ENCODE measurements at places on chromosomes 12 and 14. TPM values are rescaled to one million over a fixed set of nuclear protein-coding genes. Genes with fewer than 3 reads are reported as not detected.

The CDCA4 gene
- 10.9 TPM for polyA plus RNA-seq

The PMEL gene
- 2.2 TPM for polyA plus RNA-seq

The KRT77 gene
- polyA plus RNA-seq: 0.86 TPM

- H3K27me3 ChIP-seq: no peaks in the 10 kb centered on the region
- no peaks in the 10 kb centered on the region for H3K36me3 ChIP-seq
- no peak overlapping the region for H3K4me3 ChIP-seq
- H3K27ac ChIP-seq: no peak overlapping the region
- DNase-seq: no peak
Measured at GRCh38 chr14:61420326-61420725, 98.9 kb downstream of the PRKCH start.

DNA sequence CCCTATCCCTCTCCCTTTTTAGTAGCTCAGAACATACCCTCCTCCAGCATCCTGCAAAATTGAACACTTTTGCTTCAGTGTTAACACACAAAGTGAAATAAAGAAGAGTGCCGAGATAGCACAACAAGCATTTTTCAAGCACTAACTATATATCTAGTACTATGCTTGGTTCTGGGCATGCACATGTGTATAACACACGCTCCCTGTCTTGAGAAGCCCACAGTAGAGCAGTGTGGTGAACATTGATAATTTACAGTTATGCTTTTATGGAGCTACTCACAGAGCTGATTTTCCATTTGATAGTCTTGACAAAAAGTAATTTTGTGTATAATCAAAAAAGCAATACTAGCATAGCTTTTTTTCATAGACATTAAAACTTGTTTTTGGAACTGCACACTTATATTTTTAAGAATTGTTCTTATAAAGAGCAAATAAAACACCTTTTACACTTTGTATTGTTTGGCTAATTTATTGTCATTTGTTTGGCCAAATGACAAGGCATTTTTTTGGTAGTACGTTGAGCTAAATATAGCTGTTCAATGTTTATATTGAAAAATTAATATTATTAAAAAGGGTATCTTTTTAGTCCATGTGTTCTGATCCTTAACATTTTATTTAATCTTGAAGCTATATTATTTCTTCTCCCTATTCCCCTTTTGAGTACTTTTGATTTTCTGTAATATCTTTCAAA, 39.7 kb downstream of the LEMD3 start:
- no peaks in the 10 kb centered on the region for H3K4me1 ChIP-seq
- DNase-seq: no peak
- no peak overlapping the region for H3K27ac ChIP-seq
- H3K27me3 ChIP-seq: no peaks in the 10 kb centered on the region
- H3K36me3 ChIP-seq: peaks cover 5% of the 10 kb centered on the region

DNA sequence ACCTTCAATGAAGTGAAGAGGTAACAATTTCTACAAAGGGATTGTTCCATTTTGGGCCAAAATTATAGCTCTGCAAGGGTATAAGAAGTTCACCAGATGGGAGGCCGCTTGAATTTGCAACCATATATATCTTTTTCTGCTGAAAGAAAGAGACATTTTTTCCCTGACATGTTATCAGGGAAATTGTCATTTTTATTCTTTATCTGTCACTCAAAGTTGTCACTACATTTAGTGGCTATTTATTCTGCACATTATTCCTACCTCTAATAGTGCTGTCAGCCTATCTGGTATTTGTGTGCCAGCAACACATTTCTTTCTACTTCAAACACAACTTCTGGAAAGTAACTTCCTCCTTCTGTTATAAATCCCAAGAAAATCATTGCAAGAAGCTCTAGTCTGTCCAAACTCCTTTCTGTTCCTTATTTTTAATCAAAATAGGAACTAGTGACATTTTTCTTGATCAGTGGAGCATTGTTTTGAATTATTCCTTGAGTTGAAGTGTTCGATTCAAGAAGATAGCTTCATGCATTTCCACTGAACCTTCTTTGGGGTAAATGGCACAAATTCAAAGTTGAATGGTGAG, 137.9 kb upstream of the ATP2B1 start:
- H3K36me3 ChIP-seq: no peaks in the 10 kb centered on the region
- no peak for DNase-seq
- H3K27me3 ChIP-seq: no peaks in the 10 kb centered on the region
- H3K27ac ChIP-seq: no peak overlapping the region
- no peak overlapping the region for H3K4me3 ChIP-seq

DNA sequence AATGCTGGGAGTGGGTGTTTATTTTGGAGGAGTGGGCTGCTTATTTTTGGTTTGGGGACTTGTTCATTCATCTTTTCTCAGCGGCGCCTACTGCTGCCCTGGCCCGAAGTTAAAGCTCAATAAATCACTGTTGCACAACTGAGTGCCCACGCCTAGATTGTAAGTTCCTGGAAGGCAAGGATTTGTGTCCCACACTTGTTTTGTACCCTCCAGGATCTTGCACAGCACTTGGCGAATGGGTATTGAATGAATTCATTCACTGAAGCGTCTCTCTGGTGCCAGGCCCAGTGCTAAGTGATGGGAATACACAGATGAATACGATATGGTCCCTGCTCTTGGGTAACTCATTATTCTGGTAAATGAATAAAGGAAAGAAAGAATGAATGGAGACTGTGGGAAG, 153.3 kb upstream of the PARP11 start:
- H3K36me3 ChIP-seq: no peaks in the 10 kb centered on the region
- H3K27ac ChIP-seq: no peak overlapping the region
- H3K4me3 ChIP-seq: no peak overlapping the region

DNA sequence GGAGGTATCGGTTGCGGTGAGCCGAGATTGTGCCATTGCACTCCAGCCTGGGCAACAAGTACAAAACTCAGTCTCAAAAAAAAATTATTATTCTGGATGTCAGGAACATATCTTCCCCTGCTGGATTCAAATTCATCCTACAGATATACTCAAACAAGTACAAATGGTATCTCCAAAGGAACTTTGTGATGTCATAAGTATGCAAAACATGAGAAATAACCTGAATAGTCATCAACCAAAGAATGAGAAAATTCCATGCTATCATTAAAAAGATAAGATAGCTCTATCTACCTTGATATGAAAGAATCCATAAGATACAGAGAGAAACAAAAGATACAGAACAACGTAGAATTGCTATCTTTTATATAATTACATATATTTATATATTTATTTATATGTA, 67.7 kb downstream of the EEA1 start:
- H3K36me3 ChIP-seq: peaks cover 3% of the 10 kb centered on the region
- DNase-seq: no peak
- peaks cover 7% of the 10 kb centered on the region for H3K4me1 ChIP-seq
- no peak overlapping the region for H3K4me3 ChIP-seq
- no peak overlapping the region for H3K27ac ChIP-seq

DNA sequence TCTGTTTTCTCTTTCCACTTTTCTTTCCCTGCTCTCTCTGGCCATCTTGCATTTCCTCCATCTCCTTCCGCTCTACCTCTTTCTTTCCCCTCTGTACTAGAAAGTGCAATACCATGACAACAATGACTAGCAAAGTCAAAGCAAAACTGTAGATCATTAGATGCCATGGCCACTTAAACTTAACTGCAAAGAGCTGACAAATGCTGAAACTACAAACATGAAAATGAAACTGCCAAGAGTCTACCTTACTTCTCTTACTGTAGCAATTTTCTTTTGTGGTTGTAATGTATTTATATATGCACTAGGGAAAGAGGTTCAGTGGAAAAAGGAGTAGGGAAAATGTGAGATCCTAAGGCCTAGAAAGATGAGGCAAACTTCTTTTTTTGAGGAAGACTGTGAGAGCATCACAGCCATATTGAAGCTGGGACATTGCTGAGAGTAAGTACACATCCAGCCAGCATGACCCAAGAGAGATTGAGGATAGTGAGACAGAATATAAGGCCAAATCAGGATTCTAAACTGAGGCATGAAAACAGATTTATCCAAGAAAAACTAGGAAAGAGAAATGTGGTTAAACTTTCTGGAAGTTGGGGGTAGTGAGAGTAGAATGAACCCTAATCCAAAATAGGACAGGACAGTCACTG, 276.6 kb upstream of the NAV3 start:
- H3K27me3 ChIP-seq: no peaks in the 10 kb centered on the region
- no peak overlapping the region for H3K27ac ChIP-seq
- DNase-seq: no peak

DNA sequence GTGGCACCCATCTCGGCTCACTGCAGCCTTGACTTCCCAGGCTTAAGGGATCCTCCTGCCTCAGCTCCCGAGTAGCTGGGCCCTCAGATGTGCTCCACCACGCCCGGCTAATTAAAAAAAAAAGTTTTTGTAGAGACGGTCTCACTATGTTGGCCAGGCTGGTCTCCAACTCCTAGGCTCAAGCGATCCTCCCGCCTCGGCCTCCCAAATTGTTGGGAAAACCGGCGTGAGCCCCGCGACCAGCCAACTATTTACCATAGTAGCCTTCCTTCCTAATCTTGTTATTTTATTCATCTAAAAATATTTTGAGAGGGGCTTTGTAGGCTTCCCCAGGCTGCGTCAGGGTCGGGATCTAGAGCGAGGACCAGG, 25.4 kb upstream of the YY1 start:
- peak overlapping the region; percentile 99 for H3K27ac ChIP-seq
- peaks cover 16% of the 10 kb centered on the region for H3K4me1 ChIP-seq
- H3K4me3 ChIP-seq: peak overlapping the region; percentile 85
- no peaks in the 10 kb centered on the region for H3K36me3 ChIP-seq
- DNase-seq: no peak
- H3K27me3 ChIP-seq: no peaks in the 10 kb centered on the region

DNA sequence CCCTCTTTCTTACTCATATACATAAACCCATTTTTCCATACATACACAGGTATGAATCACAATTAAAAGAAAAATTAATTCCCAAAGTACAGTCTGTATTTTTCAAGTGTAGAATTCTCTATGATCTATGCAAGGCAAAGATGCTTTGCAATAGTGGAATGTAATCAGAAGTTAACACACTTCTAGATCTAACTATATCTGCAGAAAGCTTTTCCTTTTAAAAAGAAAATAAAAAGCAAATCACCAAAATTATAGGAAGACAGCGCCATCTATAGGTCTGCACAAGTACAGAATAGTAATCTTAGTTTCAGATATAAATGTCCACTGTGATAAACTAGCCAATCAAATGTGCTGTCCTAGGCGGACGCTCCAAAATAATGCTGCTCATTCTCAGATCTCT, 22.0 kb downstream of the SLC25A21 start:
- no peaks in the 10 kb centered on the region for H3K4me1 ChIP-seq
- H3K27me3 ChIP-seq: no peaks in the 10 kb centered on the region
- no peak overlapping the region for H3K27ac ChIP-seq
- H3K4me3 ChIP-seq: no peak overlapping the region
- peak; percentile 22 for DNase-seq
- no peaks in the 10 kb centered on the region for H3K36me3 ChIP-seq

- no peaks in the 10 kb centered on the region for H3K4me1 ChIP-seq
- no peaks in the 10 kb centered on the region for H3K36me3 ChIP-seq
- no peak overlapping the region for H3K27ac ChIP-seq
- peaks cover 4% of the 10 kb centered on the region for H3K27me3 ChIP-seq
Measured at GRCh38 chr14:100723830-100724437, 2.8 kb upstream of the DLK1 start.

DNA sequence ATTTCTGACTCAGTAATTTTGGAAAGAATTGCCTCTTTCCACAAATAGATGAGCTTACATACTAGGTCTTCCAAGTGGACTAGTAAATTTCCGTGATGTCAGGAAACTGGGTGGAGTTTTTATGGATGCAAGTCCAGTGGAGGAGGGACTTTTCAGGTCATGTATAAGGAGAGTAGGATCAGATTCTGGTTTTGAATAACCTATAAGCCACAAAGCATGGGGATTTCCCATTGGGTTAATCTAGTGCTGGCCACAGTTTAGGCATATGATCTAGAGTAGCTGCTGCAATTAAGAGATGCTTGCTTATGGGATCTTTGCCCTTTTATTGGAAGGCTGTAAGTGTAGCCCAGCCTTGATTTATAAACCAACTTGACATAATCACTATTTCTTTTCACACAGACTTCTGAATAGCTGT, 33.8 kb downstream of the STK38L start:
- no peak overlapping the region for H3K4me3 ChIP-seq
- H3K4me1 ChIP-seq: peaks cover 8% of the 10 kb centered on the region
- no peaks in the 10 kb centered on the region for H3K36me3 ChIP-seq
- peak; percentile 89 for DNase-seq

- H3K4me1 ChIP-seq: no peaks in the 10 kb centered on the region
- H3K36me3 ChIP-seq: no peaks in the 10 kb centered on the region
- DNase-seq: peak; percentile 14
- H3K4me3 ChIP-seq: no peak overlapping the region
Measured at GRCh38 chr12:91718326-91718725, 427.3 kb downstream of the BTG1 start.
